ENCODE measurements at places on chromosomes 5 and 9.

GRCh38 chr9:130662970-130663257 is 1.5 kb upstream of the PRDM12 start:
- DNase-seq, result no peak

DNA sequence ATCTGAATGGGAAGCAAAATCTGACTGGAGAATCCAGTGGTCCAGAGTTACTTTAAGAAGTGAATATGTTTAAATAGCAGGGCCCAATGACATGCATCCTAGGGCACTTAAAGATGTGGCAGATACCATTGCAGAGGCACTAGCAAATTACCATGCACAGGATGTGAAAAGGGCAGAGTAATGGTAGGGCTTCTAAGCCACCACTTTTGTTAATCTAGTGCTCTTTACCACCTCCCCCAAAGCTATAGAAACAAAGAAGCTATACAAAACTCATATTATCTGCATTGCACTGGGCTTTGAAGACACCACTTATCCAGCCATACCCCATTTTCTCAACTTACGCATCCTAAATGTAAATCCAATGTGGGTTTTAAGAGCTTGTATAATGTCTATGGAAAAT is 81.2 kb downstream of the ZCCHC7 start:
- DNase-seq, result no peak

DNA sequence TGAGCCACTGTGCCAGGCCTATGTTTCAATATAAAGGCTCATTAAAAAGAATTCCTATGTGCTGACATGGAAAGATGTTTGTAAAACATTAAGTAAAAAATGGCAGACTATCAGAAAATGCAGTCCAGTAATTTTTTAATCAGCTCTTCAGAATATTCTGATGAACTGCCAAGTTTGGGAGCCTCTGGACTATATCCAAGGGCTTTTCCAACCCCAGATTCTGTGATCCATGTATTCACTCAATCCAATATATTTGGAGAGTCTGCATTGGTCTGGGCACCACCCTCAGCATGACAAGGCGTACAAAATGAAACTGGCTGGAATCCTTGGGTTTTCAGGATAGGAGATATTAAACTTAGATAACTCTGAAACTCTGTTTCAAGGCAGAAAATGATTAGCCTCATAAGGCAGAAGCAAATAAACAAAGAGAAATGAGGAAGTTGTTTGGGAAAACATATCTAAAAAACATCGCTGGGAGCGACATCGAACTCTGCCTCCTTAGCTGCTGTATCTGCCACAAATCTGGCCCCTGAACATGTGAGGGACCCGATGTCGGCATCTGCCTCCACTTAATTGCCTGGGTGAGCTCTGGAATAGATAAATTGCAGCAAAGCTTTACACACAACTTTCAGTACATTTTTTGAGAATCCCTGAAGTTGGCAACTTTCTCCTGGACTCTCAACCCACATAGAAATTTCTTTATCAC is 14.4 kb downstream of the PDE6A start:
- no peak for DNase-seq

DNA sequence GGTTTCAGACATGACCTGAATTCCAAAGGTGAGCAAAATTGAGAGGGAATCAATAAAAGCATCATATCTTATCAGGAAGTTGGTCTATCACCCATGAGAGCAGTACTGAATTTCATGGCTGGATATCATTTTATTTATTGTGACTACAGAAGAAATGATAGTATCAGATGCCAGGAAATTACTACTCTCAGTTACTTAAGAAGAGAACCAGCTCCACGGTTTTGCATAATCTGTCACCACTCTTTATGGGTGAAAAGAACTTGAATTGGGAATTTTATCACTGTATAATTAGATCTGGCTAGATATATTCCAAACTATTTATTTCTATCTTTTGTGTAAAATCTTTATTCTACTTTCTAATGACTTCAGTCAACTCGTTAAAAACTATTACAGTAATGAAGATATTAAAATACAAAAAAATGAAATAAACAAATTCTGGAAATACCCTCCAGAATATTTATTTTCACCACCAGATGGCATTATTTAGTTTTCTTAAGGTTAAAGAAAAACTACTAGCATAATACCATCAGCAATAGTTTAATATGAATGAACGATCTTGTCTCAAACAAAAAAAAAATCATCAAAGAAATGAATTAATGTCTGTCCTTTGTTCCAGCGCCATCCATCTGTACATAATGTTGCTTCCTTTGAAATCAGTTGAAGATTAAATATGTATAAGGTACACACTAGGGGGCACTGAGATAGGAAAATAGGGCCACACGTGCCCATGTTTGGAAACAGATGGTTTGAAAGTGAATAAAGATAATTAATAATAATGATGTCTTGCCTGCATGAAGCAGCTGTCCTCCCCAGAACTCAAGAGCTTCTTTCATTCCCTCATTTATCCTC is 84.7 kb upstream of the SLCO6A1 start:
- DNase-seq, result peak; percentile 37

GRCh38 chr5:149181732-149182131 is 40.4 kb downstream of the ABLIM3 start:
- no peak for DNase-seq

- DNase-seq, result peak; percentile 74
These were observed 7.4 kb downstream of the B4GALT1 start for GRCh38 chr9:33159777-33160127.

- peak; percentile 66 for DNase-seq
These were observed 47.5 kb downstream of the UIMC1 start for GRCh38 chr5:176959051-176959450.

DNA sequence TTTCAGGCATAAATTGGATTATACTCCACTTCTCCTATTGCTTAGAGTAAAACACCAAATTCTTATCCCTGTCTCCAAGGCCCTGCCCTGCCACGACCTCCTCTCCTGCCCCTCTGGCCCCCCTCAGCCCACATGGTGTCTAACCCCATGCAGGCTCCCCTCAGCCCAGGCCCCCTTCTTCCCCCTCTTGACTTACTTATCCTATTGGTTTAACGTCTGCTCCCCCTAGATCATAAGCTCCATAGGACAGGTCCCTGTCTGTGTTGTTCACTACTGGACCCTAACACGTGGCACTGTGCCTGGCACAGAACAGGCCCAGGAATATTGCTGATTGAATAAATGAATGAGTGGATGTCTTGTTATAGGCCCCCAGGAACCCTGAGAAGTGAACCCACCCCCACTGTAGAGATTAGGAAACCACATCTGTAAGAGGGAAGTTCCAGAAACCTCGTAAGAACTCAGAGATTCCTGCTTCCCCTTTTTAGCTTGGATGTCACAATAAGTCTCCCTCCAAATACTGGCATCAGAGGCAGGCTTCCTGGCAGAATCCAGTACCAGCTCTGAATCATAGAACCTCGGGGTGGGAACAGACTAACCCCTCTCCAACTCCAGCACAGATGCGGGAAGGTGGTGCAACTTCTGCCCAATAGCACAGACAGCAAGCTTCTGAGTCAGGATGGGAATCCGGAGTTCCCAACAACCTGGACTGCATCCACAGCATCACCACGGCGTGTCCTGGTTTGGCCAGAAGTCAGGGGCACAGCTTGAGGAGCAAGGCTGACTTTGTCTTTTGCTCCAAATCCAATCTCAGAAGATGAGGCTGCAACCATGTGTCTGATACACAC is 31.5 kb downstream of the HRH2 start:
- DNase-seq, result no peak

DNA sequence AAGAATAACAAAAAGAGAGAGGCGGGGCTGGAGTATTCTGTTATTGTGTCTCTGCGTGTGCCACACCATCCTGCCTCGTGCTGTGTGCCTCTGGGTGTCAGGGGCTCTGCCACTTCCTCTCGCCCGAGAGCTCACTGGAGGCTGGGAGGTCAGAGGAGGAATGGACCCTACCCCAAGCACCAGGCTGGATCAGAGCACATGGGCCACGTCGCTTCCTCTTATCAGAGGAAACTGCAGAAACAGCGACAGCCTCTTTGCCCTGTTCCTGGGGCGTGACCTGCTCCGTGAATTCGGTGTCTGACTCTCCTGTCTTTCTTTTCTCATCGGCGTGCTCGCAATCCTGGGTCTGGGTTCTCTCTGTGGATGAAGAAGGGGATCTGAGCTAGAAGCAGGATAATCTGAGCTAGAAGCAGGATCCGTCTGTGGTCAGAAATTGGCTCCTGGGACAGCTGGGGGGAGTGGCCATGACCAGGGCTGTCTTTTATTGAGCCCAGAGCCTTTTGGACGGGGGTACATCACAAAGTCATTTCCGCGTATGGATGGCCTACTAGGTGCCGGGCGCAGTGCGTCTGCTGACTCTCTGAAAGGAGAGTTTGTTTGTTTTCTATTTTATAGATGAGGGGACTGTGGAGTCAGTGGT is 150.3 kb upstream of the COL5A1 start:
- DNase-seq, result no peak

GRCh38 chr9:71985297-71985911 is 74.0 kb downstream of the C9orf85 start:
- DNase-seq, result no peak

DNA sequence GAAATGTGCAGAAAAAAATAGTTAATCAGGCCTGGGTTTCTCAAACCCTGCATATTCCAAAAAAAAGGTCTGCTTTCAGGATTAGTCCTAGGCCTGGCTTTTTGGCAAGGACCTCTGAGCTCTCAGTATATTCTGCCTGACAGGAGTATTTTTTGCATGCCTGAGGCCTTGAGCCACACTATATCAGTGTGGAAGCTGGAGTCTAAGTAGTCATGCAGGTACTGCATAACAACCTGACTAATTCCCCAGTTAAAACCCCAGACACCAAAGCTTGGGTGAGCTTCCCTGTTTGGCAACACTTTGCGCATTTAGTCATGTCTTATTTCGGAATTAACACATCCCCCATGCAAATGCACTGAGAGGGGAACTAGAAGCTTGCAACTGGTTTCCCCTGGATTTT is 359.5 kb downstream of the CETN3 start:
- no peak for DNase-seq

- DNase-seq, result peak; percentile 92
These were observed 125.1 kb downstream of the C9orf50 start for GRCh38 chr9:129495620-129496472.

- no peak for DNase-seq
These were observed 23.5 kb downstream of the GDNF start for GRCh38 chr5:37816331-37816730.

DNA sequence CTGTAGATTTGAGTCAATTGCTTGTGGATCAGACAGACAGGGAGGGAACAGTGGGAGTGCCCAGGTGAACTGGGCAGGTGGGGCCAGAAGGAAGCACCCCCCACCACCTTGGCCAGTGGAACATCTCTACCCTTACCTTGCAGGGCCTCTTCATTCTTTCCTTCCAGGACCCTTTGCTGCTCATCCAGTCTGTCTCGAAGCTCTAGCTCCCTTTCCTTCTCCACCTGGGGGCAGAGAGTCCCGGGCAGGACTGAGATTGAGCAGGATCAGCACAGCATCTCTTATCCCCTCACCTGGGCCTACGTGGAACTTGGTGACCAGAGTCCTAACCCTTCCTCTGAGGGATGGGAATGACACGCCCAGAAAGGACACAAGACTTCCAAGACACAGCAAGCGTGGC is 25.0 kb downstream of the CCDC69 start:
- DNase-seq, result no peak

DNA sequence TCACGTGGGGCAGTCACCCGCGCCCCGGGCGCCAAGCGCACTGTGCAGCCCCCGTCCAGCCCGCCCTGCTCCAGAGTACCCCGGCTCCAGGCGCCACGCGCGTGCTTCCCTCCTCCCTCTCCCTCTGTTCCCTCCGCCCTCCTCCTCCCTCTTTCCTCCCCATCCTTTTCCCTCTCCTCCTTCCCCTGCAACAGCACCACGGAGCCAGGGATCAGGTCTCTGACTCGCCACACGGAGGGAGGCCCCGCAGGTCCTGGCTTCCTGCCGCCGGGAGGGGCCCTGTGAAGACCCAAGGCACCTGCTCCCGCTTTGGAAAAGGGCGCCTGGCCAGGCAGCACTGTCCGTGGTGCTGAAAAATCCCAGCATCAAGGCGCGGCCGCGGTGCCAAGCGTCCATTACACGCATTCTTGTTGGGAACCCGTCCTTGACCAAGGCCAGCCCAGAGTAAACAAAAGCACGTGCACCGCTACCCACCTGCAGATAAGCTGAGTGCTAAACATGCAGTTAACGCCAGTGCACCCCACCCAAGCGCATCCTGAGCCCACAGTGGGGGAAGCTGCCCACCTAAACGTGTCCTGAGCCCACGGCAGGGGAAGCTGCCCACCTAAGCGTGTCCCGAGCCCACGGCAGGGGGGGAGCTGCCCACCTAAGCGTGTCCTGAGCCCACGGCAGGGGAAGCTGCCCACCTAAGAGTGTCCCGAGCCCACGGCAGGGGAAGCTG is 21.7 kb downstream of the SLC6A18 start:
- DNase-seq, result peak; percentile 62

- DNase-seq, result no peak
These were observed 39.5 kb downstream of the TRIP13 start for GRCh38 chr5:932151-932627.

- DNase-seq, result peak; percentile 34
These were observed 710 bp downstream of the HSD17B4 start for GRCh38 chr5:119453040-119453373.

DNA sequence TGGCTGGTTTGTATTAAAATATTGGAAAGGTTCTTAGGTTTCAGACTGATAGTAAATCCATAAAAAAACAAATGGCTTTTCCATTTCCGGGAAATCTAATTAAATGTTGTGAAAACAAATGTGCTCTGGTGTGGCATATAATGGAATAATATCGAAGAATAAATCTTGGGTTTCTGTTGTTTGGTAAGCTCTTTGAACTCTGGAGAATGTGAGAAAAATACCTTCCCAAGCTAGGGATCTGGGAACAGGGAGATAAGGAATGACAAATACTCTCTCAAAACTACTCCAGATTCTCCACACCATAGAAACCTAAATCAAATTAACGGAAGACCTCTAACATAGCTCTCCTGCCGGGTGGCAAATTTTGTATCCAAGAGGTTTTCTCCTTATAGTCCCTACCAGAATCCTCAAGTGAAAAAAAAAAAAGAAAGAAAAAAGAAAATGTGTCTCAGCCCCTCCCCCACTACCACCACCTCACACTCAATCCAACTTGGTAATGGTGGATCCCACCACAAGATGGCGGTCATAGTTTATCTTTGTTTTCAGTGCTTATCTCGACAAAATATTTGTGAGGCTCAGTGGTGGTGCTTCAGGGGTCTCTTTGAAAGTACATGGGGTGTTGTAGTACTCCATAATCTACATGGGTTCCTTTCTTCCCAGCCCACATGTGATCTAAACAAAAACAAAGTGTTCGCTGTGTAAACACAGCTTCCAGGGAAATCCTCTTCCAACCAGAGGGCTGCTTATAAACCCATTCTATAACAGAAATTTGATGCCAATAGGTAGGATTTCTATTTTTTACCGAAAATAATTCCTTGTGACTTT is 54.5 kb upstream of the FST start:
- peak; percentile 30 for DNase-seq

GRCh38 chr9:12753931-12754330 is 20.9 kb upstream of the LURAP1L start:
- no peak for DNase-seq

GRCh38 chr5:179755022-179755421 is 22.4 kb downstream of the MAML1 start:
- peak; percentile 44 for DNase-seq

DNA sequence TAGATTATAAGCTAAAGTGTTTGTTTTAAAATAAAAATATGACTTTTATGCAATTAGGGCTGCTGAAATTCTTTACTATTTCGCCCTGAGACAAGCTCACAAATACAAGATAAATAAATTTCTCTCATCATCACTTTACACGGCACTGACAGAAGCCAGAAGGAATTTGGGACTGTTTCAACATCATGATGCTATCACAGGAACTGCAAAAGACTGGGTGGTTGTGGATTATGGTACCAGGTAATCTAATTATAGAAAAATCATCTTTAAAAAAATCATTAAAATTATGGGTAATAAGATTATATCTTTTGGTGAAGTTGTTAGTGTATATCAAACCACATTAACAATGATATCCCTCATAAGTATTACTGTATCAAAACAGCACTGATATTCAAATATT is 95.0 kb downstream of the MAN2A1 start:
- no peak for DNase-seq
